NCI-H1092 treated with DMSO at 0.1 percent for 48 hours (cell line): ENCODE measurements at places on chromosomes 4 and X.

- peak; percentile 27 for DNase-seq
Observed at GRCh38 chrX:65601530-65602220, 65.8 kb upstream of the MSN start.

GRCh38 chrX:110420771-110421499 lies 62.3 kb downstream of the RTL9 start:
- DNase-seq, result no peak

- no peak for DNase-seq
Observed at GRCh38 chr4:26281881-26282280, 38.9 kb upstream of the RBPJ start.

- DNase-seq, result no peak
Observed at GRCh38 chr4:120589787-120590186, 332.7 kb downstream of the PRDM5 start.

- DNase-seq, result no peak
Observed at GRCh38 chr4:155795991-155796390, 37.2 kb downstream of the GUCY1B1 start.

DNA sequence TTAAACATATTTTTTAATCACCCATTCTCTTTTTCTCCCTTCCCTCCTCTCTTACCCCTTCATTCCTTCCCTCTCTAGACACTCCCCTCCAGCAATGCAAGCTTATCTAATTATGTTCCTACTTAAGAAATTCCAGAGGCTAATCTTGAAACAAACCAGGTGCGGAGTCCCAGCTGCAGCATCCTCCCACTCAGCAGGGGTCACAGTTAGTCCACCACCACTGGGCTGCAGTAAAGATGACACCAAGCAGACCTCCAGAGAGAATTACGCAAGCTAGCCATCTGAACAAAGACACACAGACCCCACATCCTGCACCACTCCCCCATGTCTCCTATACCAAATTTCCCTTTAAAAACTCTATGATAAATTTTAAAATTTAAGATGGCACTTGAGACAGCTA lies 13.9 kb upstream of the SEC24B start:
- DNase-seq, result no peak

DNA sequence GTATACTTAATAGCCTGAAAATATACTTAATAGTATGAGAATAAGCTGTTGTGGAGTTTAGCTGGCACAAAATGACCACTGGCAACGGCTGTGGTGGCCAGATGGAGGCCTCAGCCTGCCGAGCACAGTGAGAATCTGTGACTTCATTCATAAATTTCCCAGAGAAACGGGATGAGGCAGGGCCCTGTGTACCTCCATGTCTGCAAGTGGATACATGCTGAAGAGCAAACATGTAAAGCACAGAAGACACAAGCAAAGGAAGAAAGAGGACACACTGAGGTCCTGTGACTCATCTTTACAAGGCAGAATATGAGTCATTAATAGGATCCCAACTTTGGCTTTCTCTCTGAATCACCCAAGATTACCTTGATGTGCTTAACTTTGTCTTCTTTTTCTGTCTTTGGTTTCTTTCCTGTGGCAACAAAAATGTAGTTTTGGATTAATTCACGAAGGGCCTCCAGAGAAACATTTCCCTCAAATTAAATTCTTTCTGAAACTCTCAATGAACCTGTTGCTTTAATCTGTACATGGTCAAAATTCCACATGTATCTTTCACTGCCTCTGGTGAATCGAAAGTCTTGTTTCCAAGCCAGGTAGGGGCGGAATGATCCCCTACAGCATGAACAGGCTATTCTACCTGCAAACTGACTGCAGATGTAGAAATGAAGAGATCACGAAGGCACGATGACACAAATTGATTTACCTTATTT lies 56.4 kb downstream of the IRF2 start:
- DNase-seq, result no peak

GRCh38 chrX:107301253-107301652 lies 94.8 kb downstream of the DNAAF6 start:
- DNase-seq, result no peak

DNA sequence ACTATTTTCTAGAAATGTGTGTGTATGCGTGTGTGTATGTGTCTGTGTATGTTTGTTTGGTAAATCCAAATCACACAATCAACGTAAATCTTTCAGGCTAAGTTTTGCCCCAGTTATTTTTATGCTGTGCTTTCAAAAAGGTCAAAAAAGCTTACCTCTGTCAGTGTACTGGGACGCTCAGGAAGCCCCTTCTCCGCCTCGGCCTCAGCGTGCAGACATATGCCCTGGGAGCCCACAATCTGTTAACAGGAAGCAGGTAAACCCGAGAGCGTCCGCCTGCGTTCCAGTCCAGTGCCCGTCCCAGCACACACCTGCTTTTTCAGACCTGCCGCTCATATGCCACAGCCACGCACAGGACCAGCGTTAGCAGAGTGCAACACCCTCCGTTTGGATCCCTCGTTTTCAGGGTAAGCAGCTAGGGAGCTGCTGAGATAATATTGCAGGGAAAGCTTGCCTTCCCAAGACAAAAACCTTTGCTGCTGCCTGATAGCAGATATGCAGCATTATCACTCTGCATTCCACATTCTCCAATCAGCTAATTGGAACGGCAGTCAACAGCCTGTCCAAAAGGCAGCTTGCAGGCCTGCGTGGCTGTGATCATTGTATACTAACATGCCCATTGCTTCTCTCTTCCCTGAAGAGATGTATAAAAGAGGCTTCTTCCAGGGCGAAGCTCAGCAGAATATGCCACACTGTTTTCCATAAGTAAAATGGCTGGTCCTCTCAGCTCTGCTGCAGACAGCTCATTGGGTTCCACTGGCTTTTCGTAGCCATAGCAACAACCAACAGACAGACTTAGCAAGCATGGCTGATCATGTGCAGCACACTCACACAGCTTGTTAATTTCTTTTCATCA lies at the start of gene SORBS2:
Gene SORBS2 (minus strand): TSS at position 686 of the 856 bp plus-strand sequence. CDS start 121,623 bp downstream, outside the sequence.
- peak; percentile 84 for DNase-seq

- no peak for DNase-seq
Observed at GRCh38 chrX:110403441-110404238, 45.0 kb downstream of the RTL9 start.

DNA sequence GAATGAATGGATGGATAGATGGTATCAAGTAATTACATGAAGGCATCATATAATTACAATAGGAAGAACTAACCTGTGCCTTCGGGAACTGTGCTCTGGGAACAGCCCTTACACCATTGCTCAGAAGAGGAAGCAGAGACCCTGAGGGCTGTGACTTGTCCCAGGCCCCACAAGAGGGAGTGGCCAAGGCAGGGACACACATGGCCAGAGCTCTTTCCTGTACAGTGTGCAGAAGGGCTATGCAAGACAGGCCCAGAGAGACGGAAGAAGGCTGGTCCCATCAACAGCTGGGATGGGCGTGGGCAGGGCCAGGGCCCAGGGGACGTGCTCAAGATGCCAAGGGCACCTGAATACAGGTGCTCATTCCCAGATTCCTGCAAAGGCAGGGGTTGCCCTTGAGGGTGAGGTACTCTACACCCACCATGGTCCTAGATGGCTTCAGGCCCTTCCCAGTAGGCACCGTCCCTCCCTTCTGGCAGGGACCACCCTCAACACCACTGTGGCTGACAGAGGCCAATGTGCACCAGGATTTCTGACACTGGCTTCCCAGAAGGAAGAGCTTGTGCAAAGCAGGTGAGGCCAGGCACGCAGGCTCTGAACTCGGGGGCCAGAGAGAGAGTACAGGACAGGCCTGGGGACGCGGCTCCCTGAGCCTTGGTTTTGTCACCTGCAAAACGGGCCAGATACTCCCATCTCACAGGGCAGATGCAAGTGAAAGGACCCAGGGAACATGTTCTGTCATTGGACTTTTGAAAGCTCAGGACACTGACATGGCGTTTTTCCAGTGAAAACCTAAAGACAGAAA lies 1.7 kb downstream of the EVC2 start:
- no peak for DNase-seq

- DNase-seq, result no peak
Observed at GRCh38 chr4:88041626-88042025, 34.2 kb downstream of the PKD2 start.

DNA sequence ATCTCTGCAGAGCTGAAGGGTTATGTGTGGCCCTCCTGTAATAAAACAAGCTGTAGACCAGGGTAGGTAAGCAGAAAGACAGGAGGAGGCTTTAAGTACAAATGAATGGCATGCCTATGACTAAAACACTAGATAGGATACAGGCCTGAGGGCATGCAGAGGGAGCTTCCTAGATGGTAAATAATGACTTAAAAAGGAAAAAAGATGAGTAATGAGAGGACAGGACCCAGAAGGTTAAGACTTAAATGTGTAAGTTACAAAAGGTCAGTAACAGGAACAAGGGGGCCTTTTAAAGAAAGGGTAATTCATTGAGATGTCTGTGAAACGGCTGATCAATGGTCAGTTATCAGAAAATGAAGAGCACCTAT lies 194.8 kb downstream of the SOWAHB start:
- no peak for DNase-seq

DNA sequence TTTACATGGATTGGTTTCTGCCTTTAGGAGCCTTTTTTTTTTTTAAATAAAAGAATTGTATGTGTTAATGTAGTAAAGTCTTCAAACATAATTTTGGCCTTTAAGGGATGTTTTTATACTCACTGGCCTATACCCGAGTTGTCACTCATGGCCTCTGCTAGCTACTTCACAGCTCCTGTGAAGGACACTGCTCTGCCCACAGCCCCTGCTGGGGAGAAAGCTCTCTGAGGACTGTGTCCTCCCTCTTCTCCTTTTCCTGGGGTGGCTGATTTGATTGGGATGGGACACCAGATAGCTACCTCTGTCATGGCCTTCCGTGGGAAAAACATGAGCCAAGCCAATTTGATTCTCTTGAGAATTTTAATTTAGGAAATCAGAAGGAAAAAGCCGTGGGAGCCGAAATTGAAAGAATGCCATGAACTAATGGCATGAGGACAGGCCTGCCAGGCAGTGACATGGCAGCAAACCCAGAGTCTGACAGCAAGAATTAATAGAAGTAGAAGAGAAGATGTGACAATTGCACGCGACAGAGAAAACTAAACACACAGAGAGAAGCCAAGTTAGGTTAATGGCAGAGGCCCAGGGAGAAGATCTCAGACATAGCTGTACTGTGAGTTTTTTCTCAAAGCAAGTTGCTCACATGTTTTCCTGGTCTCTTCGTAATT lies 81.4 kb downstream of the ARHGAP10 start:
- no peak for DNase-seq

- no peak for DNase-seq
Observed at GRCh38 chr4:168863719-168864647, 146.1 kb downstream of the CBR4 start.

DNA sequence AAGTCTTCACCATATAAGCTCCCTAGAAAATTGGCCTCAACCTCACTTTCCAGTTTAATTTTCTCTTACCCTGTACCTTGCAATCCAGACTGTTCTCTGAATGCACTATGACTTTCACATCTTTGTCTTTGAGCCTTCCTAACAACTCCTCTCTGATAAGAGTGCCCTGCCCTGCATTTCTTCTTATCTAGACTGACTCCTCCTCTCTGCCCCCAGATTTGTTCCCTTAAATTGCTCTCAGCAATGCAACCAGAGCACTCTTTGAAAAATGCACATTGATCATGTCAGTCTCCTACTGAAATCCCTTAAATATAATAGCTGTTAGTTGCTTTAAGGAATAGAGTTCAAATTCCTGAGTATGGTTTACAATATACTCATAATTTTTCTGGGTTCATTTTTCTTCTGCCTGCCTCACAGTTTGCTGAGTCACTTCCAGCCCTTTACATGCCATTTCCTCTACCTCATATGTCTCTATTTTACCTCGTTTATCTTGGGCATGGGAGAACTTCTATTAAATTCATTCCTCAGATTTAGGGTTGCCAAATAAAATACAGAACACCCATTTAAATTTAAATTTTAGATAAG lies 582.7 kb upstream of the AADAT start:
- DNase-seq, result no peak

GRCh38 chr4:106707776-106708463 lies 328.2 kb downstream of the DKK2 start:
- DNase-seq, result no peak

DNA sequence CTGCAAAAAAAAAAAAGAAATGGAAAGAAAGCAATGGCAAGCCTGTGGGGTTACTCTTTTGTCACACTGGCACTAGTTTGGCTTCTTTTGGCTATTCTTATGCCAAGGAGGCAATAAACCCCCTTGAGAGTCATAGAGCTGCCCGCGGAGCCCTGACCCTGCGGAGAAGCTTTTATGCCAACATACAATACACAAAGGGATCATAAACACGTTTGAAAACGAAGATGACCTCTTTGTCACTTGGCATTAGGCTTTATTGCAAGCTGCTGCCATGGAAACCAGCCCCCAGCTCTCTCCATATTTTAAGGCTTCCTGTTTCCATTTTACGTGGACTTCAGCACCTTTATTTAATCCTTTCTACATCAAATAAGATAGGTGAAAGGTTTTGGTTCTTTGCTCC lies 7.6 kb downstream of the NEUROG2 start:
- peak; percentile 85 for DNase-seq

GRCh38 chr4:73967866-73968265 lies 14.0 kb downstream of the PF4 start:
- no peak for DNase-seq

- no peak for DNase-seq
Observed at GRCh38 chr4:957581-958313, 15.6 kb downstream of the DGKQ start.

- DNase-seq, result no peak
Observed at GRCh38 chr4:112083587-112084347, 61.5 kb upstream of the FAM241A start.

DNA sequence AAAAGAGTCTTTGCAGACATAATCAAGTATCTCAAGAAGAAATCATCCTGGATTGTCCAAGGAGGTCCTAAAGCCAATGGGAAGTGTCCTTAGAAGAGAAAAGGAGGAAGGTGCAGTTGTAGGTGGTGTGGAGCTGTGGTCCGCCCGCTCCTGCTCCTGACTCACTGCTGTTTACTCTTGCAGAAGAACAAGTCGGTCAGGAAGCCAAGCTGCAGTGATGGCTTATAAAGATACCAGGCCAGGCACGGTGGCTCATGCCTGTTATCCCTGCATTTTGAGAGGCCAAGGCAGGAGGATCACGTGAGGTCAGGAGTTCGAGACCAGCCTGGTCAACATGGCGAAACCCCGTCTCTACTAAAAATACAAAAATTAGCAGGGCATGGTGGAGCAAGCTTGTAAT lies 66.4 kb upstream of the ATP6AP2 start:
- no peak for DNase-seq

DNA sequence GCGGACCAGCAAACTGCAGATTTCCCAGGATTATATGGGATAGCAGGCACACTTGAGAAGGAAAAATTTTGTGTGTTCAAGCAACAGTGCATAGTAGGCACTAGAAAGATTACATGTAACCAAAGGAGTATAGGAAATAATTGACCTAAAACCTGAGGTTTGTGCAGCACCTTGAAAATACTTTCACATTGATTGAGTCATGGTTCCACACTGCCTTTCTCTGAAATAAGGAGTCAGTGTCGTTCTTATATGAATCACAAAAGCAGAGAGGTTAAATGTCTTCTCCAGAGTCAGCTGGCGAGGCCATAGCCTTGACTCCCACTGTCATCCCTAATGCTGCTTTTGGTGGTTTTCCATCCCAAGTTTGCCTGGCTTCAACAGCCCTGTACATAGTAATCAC lies 138.9 kb downstream of the SOWAHB start:
- DNase-seq, result no peak
